ENCODE measurements at places on chromosomes 3 and 15.

DNA sequence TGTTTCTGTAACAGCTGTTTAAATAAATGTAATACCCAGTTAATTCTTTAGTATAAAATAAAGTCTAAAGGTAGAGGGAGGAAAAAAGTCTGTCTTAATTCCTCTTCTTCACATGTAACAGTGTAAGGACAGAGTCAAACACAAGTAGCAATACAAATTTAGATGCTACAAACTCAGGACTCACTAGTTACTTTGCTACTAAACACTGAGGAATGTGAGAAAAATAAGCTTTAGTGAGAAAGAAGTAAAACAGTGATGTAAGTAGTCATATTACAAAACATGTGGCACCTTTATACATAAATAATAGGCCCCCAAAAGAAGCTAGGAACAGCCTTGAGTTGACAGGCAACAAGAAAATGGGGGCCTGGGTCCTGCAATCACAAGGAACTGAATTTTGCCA lies 113.0 kb downstream of the TBC1D5 start:
- DNase-seq, result no peak

DNA sequence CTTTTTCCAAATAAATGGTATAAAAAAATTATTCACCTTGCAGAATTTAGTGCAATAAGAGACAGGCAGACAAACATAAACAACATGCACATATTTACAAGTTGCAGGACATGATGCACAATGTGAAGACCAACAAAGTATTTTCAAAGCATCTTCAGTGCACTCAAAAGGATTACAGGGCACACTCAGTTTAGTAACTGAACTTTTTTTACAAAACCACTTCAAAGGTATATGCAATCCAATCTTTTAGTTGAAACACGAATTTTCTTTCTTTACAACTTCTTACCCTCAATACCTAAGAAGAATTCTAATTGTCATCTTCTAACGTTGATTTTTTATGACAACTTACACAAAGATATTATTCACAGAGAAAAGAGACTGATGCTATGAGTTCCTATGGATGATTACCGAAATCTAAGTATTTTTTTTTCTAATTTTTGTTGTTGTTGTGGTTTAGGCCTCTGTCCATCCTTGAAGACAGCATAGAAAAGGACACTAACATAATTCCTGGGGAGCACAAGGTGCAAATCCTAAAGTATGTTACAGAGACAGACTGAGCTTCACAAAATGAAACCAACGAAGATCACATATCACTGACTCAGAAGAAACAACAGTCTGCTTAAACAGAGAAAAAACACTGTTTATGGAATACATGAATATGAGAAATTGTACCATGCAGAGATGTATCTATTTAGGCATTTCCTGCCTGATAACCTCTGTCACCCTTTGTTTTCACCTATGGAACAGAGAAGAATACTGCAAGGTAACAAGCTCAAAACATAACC lies 50.3 kb downstream of the ZMAT3 start:
- no peak for DNase-seq

DNA sequence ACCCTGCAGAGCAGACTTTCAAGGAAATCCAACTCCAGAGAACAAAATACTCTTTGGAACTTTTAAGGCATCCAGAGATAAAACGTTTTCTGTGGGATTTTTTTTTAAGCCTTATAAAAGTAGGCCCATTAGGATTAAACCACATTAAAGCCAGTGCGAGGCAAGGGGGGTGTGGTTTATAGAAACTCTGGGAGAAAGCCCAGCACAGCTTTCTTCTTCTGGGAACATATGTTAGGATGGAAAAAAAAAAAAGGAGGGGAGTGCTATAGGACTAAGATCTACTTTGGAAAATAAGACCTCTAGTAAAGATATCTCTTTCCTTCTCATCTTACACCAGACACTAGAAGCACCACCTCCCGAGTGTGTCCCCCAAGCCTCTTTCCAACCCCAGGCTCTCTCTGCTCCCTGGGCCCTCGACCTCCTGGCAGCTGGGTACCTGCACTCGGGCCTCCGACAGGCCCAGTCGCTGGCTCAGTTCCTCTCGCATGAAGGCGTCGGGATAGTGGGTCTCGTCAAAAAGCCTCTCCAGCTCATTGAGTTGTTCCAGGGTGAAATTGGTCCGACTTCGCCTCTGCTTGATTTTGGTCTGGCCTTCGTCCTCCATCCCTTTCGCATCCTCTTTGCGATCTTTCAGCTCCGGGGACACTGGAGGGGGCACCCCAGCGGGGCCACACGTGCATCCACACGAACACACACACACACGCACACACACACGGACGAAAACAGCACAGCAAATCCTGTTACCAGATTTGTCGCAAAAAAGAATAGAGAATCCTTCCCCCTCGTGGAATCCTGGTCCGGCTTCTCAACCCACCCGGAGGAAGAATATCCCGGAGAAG lies 3.8 kb downstream of the SHOX2 start:
- DNase-seq, result no peak

GRCh38 chr15:64772488-64772887 lies 2.9 kb downstream of the RBPMS2 start:
- DNase-seq, result no peak

DNA sequence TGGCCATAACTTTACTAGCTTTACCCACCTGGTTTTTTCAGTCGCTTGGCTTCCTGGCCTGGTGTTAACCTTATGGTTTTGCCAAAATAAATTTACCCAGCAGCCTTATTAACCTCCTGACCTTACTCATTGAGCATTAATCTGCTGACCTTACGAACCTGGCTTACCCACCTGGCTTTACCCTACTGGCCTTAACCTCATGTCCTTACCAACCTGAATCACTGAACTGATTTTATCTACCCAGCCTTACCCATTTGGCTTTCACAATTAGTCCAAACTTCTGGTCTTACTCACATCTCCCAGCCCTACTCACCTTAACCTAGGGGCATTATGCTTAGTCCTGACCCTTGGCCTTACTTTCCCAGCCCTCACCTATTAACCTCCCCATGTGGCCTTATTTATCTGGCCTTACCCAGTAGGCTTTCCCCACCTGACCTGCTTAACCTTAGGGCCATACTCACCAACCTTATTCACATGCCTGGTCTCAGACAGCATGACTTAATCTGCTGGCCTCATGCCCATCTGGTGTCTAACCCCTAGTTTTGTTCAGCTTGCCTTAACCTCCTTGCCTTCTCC lies 93.4 kb downstream of the IL12A start:
- DNase-seq, result no peak

DNA sequence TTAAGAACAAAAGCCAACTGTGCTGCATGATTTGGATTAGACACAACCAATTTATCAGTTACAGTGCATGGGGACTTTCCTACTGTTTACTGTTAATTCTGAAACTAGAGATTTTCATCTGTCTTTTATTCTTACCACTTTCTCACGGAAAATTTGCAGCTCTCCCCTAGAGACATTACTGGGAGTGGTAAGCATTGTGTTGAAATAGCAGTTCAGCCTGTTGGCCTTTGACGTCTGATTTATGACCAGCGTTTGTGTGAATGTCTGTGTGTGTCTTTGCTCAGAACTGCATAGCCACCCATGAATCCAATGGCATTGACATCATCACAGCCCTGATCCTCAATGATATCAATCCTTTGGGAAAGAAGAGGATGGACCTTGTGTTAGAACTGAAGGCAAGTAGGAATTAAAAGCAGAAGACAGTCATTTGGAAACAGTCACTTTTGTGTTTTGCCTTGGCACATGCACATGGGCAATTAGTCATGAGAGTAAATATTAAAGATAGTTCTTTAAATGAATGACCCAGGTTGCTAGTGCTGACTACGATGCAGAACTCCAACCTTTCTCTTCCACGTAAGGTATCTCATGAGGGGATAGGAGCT lies 202.2 kb upstream of the BHLHE40 start:
- DNase-seq, result no peak

GRCh38 chr3:131323014-131323413 lies 58.6 kb upstream of the NUDT16 start:
- DNase-seq, result no peak

DNA sequence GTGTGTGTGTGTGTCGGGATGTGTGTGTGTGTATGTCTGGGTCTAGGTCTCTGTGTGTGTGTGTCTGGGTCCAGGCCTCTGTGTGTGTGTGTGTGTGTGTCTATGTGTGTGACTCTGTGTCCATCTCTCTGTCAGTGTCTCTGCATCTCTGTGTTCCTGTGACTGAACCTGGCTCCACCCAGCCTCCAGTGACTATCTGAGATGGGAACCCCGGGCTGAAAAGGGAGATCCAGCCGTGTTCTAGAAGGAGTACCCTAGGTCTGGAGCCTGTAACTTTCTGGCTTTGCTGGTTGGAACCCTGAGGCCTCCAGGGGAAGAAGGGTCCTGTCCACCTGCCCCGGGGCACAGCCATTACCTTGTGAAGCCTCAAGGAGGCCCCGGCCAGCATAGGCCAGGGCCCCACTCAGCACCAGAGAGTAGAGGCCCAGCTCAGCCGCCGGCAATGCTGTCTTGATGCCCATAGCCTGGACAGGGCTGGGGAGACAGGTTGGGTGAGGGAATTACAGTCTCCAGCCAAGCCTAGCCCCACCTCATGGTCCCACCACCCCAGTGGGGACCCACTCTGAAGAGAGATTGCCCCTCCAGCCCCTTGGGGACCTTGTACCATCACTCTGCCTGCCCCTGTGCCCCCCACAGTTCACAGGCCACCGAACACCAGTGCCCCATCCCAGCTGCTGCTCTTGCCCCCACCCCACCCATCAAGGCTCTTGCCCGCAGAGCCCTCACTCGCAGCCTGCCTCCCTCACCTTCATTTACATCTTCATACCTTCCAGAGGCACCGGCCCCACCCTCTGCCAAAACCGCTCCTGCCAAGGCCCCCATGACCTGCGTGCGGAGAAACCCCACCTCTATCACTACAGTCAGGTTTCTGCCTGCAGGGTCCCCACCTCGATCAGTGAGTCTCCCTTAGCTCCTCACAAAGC lies 2.0 kb downstream of the HHATL start:
- no peak for DNase-seq

- no peak for DNase-seq
Observed at GRCh38 chr15:80976851-80977250, 12.8 kb downstream of the MESD start.

GRCh38 chr3:178949896-178950295 lies 121.7 kb downstream of the ZMAT3 start:
- no peak for DNase-seq

DNA sequence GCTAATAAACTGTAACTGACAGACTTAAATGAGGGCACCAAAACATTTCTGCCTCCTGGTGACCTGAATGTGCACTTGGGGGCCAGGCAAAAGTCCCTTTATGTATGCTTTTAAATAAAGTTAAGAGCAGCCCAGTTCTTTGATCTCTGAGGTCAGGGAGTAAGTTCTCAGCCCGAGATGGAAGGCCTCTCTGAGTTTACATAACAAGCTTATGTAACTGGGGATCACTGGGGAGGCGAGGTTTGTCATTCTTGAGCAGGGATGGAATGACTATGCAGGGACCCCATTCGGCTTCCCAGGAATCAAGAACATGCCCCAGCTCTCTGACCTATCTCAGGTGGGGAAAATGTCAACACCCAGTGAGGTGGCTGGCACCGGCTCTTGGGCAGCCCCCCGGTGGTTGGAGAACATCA lies 198.7 kb upstream of the BHLHE40 start:
- no peak for DNase-seq

GRCh38 chr3:12427551-12427950 lies 56.7 kb upstream of the TSEN2 start:
- DNase-seq, result no peak

- DNase-seq, result no peak
Observed at GRCh38 chr15:92822216-92823144, 77.6 kb upstream of the CHD2 start.

DNA sequence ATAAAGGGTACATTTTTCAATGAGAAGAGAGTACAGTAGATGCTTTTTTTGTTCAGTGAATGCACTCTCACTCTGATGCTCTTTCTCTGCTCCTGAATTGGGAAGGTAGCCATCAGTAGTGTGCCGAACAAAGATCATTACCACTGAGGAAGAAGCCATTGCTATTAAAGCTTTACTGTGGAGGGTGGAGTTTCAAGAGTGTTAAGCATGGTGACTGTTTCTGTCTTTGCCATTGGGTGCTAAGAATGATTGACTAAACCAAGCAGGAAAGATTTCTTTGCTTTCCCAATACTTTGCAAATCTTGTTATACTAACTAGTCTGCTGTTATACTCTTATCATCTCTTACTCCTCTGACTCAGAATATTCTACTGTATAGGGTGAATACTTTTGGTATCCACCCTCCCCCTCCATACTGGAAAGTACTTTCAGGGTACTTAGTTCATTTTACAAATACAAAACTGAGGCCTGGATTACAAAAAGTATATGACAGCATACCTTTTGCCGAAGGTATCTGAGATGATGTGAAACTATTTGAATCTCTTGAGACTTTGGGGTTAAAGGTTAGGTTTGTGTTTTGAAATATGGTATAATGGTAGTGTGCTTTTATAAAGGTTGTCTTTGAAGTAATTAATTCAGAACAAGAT lies 1.7 kb downstream of the RAB11A start:
- peak; percentile 61 for DNase-seq

DNA sequence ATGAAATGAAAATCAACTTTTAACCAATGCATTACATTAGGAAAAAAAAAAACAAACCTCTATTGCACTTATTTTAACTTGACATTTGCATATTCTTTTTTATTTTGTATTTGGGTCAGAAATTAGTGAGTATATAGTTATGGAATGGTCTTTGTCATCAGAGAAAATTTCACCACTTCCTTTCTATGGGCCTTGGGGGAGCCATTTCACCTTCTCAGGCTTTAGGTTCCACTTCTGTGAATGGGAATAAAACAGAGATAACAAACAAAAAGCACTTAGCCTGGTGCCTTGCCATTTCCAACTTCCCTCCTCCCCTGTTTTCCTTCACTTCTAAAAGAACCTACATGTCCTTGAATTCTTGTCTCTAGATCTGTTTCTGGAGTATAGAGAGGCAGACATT lies 168.0 kb upstream of the STT3B start:
- DNase-seq, result no peak

GRCh38 chr3:36482256-36482655 lies 102.0 kb downstream of the STAC start:
- DNase-seq, result no peak

DNA sequence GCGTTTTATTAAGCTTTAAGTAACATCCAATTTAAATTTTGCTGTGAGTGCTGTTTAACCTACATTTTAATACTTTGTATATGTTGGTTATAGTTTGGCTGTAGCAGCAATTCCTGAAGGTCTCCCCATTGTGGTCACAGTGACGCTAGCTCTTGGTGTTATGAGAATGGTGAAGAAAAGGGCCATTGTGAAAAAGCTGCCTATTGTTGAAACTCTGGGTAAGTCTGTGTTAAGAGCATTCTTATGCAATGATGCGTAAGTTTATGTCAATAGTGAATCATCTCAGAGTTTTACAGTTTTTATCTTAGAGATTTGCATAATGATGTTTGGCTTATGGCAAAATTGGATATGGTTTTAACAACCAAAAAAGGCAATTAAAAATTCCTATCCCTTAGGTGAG lies 62.7 kb downstream of the ASTE1 start:
- DNase-seq, result no peak

DNA sequence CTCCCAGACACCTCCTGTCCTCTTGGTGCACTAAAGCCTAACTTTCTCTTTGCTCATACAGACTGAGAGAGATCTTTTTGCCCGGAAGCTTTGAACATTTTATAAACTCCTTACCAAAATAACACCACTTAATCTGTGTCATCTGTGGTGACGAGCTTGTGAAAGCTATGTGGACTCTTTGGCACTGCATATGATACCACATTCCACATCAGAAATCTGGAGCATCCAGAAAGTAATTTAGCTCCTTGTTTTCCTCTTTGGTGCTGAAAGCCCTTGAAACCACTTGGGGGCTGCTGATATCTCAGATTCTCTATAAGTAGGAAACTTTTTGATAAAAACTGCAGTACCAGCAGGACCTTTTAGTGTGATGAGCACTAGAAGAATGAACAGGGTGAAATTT lies 128.3 kb downstream of the ALCAM start:
- DNase-seq, result no peak

Data from LNCaP clone FGC (cell line).